ENCODE measurements at places on chromosomes 1 and 21.

DNA sequence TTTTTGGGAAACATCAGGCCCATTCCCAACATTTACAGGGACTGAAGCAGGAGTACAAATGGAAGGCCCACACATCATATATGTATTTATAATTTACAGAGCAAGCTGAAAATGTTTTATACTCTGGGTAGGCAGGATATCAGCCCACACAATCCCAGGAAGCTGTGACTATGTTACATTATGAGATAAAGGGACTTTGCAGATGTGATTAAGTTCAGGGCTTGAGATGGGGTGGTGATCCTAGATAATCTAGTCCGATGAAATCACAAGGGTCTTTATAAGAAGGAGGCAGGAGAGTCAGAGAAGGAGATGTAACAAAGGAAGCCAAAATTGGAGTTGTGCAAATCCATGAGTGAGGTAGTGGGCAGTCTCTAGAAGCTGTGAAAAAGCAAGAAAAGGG, 160.5 kb downstream of the PDE4B start:
- DNase-seq, result no peak

DNA sequence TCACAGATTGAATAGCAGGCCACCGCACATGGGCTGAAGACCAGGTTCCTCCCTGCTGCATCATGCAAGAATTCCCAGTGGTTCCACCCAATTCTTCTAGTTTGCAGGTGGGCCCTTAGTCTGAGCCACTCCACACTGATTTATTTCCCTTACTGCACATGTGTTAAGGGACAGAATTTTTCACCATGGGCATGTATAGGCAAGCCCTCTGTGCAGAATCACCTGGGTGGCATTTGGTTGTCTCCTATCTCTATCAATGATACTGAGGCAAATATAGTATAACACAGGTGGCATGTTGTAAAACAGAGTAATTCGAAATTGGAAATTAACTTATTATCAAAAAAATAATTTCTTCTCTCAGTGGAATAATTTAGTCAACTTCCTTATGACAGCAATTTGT, 1892.4 kb downstream of the NCAM2 start:
- DNase-seq, result no peak

- DNase-seq, result no peak
Measured at GRCh38 chr1:165290148-165290547, 66.4 kb downstream of the LMX1A start.

DNA sequence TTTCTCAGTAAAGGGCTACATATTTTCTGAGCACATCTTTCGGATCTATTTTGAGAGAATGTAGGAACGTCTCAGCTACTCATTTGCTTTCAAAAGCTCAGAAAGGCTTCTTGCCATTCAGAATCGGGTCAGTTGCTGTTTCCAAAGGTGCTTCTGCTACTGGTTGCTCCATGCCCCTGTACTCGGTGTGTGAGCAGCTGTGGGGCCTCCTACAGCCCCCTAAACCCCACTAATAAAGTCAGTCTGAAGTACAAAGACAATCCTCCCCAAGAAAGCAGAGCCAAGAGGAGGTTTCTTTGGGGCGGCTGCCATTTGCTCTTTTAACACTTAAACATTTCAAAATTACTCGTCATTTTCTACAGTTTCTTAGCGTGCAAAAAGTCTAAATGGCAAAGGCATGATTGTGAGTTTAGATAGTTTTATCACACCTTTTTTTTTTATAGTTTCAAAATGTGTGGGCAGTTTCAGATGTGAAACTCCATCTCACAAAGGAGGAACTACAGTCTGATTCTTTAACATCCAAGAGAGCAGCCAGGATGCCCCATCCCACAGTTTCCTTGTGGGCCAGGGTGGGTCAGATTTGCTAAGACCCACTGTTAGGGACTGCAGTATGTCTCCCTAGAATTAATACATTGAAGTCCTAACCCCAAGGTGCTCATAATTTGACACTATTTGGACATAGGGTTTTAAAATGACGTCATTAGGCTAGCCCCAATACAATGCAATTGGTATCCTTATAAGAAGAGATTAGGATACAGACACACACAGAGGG, 4.1 kb downstream of the RUNX1 start:
- no peak for DNase-seq

GRCh38 chr1:94321662-94322061, 84.3 kb upstream of the ARHGAP29 start:
- no peak for DNase-seq

All from left kidney (tissue), 8 donors.